Activated CD4-positive, alpha-beta T cell treated with anti-CD3 and anti-CD28 coated beads, Interleukin-2, amount 10 ng/mL, durations not matched to agents 24 days and 14 days (primary cell): ENCODE measurements at places on chromosomes 4 and X.

- no peak for DNase-seq
Observed at GRCh38 chr4:109801895-109802319, at the start of gene CFI. CFI (minus strand) TSS chr4:109801999; CDS start chr4:109801971, 28 bp downstream.

DNA sequence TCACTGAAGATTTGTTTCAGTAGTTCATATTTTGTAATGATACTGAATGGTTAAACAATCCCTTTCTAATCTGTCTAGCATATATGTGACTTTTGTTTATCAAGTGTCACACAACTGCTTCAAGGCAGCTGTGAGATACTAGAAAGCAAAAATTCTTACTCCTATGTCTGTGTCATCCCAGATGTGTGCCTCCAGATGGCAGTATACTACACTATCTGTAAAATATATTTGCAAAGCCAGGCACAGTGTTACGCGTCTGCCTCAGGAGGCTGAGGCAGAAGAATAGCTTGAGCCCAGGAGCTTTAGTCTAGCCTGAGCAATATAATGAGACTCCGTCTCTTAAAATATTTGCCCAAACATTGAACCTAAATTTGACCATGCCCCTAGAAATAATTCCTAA lies 4.0 kb downstream of the NUDT10 start:
- DNase-seq = peak; percentile 70

- no peak for DNase-seq
Observed at GRCh38 chr4:184721254-184721653, 12.6 kb downstream of the CENPU start.

GRCh38 chrX:115560211-115560977 lies 580 bp upstream of the PLS3 start:
- DNase-seq = no peak

DNA sequence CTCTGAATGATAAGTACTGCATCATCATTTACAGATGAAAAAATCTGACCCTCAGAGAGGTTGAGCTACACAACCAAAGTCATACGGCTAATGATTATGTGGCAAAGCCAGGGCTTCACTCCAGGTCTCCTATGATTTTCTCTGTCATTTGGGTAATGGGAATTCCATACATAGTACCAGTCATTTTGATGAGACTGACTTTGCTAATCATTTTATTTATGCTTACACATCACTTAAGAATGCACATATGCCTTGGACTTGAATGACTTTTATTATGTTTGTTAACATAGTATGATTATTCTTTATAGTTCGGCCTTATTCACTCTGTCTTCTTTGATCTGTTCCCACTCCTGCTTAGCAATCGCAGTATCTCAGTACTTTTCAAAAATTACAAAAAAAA lies 255.1 kb upstream of the GPRIN3 start:
- DNase-seq = no peak

DNA sequence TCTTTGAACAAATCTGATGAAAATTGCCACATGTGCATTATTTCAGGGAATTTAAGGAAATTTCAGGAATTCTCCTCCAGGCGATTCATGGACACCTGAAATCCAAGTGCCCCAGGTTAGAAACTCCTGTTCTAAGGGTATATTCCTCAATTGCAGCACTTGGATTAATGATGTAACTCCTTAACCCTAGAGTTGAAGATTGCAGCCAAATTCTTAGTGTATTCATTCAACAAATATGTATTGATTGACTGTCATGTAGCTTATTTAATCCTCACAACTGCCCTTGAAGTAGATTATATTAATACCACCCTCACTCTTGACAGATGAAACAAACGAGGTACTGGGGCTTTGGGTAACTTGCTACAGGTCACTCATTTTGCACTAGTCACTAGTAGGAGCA lies 11.3 kb downstream of the CETN2 start:
- DNase-seq = no peak

DNA sequence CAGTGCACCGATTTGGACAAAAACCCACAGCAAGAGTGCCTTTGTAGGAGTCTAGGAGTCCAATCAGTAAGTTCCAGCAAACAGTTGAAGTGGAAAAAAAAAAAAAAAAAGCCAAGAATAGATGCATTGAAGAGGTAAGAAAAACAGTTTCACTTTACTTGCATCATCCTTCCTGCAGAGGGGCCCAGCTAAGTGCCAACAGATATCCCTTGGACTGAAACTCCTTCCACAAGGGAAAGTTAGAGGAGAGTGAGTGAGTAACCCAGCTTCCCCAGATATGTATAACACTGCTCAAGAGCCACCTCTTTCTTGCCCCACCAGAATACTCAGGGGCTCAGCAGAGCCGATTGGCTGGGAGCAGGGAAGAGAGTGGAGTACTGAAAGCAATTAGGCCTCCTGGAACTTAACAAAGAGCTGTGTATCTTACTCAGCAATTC lies 617.7 kb upstream of the SMIM31 start:
- DNase-seq = no peak

- no peak for DNase-seq
Observed at GRCh38 chr4:20109391-20109790, 142.3 kb upstream of the SLIT2 start.

DNA sequence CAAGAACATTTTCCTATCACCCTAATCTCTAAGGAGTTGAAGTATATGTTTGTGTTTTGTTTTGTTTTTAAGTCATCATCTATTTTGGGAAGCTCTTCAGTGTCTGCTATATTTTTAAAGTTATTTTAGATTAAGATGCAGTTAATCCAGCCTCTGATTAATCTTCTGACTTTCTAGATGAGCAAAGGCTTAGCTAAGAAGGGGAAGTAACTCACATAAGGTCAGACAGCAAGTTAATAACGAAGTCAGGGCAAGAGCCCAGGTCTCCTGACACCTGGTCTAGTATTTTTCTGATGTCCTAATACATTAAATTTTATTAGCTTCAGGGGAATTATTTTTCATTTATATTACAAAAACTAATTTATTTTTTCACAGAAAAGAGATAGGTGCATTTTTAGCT lies 168.5 kb downstream of the SOWAHB start:
- no peak for DNase-seq

DNA sequence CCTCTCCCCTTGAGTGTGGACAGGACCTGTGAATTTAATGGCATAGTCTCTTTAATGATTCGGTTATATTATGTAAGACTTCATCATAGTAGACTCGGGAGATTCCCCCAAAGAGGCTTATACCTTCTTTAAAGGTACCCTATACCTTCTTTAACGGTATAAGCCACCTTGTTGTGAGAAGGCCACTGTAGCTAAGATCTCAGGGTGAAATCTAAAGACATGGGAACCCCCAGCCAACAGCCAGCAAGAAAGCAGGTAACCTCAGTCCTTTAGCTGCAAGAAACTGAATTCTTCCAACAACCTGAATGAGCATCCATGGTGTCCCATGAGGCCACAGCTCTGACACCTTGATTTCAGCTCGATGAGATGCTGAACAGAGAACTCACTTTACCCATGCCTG lies 931 bp downstream of the DDX60 start:
- DNase-seq = peak; percentile 70

- DNase-seq = peak; percentile 68
Observed at GRCh38 chrX:119266364-119266995, 30.4 kb downstream of the PGRMC1 start.

DNA sequence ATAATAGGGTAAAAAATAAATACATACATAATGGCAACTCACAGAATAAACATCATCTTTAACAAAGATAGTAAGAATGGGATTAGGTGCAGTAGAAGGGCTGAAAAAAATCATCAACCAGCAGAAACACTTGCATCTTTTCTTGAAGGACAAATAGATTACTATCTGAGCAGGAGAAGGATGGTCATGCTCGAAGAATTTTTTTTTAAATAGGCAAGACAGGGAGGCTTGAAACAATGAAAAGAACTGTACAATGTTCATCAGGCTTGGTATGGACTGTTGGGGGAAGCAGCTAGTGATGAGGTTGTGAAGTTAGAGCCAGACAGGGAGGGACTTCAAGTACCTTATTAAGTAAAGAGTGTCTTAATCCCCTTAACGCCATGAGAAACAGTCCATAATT lies 167.4 kb upstream of the LDB2 start:
- DNase-seq = no peak

DNA sequence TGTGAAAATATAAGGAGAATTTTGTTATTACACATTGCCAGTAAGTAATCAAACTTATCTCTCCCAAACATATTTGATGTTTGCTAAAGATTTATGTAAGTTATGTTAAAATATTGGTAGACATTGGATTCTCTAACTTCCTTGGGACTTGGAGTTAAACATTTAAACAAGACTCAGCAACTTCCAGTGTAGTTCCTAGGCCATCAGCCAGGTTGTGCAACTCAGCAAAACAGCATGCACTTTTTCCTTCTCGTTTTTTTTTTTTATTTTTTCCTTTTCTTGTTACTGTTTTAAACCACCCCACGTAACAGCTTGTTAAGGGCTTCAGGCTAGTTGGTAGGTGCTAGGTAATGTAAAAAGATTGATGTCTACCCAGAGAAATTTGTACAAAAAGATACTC lies 510.4 kb downstream of the ANKRD50 start:
- DNase-seq = no peak

DNA sequence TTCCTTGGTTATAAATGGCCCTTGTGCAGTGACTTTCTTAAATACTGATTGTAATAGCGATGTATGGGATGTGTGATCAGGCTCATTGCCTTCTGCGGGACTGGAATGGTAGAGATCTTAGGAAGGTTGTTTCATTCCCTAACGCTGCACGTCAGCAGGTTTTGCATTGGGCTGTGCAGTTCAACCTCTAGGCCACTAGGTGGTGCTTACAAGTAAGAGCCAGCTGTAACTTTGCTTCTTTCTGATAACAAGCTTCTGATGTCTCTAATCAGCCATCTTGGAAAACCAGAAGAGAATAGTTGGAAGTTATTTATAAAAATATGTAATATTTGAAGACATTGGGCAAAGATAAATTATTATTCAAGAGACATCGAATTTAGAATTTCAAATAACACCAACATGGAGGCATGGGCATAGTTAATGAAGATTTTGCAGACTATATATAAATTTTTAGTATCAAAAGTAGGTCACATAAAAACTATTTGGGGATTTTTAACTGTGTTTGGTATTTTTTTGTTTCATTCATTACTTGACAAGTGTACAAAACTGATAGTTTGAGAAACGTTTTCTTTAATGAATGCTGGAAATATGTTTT lies 339.7 kb upstream of the PCDH7 start:
- DNase-seq = peak; percentile 62

DNA sequence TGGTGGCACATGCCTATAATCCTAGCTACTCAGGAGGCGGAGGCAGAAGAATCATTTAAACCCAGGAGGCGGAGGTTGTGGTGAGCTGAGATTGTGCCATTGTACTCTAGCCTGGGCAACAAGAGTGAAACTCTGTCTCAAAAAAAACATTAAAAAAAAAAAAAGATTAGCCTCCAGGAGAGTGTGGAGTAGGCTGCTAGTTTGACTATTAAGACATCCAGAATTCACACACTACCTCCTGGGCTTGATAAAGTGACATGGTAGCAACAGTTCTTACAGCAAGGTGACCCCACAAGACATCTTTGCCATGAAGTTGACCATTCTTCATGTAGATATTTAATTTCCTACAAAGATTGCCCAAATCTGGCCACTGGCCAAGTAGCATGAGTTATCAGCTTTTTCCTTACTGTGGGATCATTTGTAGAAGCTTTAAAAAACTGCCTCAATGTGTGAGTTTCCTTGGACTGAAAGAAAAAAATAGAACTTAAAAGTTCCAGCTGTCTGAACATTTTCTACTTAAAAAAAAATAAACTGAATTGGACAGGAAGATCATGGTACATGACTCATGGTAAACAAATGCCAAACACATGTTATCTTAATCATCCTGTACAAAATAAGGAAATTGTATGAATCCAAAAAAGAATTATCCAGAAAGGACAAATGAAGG lies 35.3 kb upstream of the SPRY1 start:
- no peak for DNase-seq

DNA sequence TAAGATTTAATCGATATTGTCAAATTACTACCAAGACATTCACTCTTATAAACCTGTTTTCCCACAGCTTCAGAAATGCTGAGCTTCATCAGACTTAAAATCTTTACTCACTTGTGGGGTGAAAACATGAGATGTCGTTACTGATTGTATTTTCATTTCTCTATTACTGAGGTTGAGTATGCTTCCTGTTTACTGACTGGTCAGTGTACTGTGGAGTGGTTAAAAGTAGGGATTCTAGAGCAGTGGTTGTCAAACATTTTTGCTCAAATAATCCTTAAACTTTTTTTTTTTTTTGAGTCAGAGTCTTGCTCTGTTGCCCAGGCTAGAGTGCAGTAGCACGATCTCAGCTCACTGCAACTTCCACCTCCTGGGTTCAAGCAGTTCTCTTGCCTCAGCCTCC lies 50.3 kb downstream of the NSUN7 start:
- no peak for DNase-seq

DNA sequence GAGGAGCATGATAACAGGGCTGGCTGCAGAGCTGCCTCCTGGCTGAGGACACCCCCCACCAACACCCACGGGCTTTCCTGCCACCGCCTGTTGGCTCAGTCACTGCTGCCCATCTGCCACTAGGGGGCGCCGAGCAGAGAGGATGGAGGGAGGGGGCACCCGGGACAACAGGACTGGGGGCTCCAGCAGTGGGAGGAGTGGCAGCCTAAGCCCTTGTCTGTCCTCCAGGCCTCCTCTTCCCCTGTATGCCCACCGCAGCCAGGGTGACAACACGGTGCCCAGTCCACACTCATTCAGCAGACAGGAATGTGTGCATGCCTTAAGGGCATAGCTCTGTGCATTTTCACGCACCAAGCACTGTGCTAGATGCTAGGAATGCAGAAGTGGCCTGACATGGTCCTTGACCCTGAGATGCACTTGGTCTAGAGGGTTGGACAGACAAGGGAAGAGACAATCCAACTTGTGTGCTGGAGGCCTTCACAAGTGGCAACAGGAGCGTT lies 149.9 kb downstream of the AMMECR1 start:
- DNase-seq = peak; percentile 80

DNA sequence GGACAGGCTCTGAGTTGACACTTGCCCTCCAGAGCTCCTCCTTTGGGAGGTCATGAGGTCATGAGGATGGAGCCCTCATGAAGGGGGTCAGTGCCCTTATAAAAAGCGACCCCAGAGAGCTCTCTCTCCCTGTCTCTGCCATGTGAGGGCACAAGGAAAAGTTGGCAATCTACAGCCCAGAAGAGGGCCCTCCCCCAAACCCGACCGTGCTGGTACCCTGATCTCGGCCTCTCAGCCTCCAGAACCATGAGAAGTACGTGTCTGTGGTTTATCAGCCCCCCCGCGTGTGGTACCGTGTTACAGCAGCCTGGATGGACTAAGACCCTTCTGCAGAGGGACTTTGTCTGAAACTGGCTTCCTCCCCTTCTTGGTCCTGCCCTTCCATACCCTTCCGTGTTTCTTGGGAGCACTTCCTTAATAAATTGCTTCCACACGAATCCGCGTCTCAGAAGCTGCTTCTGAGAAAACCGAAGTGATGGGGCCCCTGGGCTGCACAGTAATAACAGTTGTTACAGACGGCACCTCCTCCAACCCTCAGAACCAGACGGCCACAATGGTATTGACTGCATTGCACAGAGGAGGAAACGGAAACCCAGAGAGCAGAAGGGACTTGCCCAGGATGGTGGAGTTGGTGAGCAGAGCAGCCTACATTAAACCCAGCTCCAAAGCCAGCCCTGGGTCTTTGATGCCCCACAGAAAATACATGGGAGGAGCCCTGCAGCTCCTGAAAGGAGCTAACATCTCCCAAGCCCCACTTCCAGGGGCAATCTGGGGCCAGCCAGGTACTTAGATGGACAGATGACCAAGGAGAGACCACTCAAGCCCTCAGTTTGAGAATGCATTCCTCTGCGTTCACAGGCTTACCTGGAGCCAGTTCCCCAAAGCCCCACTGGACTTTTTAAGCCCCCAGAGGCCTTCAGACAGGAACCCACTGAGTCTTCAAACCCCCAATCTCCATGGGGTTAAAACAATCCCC lies 242.7 kb downstream of the BCOR start:
- DNase-seq = peak; percentile 93
